Hepatic stellate cell (primary cell): ENCODE measurements at places on chromosomes 1 and 21.
A peak's percentile ranks its signal among the peaks of the same experiment; 100 is the strongest.

- no peak for DNase-seq
These were observed 807.3 kb upstream of the RGS18 start for GRCh38 chr1:191350938-191351337.

GRCh38 chr1:53417074-53417511 is 42.1 kb upstream of the DMRTB1 start:
- no peak for DNase-seq

GRCh38 chr21:37658817-37659458 is 257.3 kb downstream of the KCNJ6 start:
- DNase-seq = peak; percentile 90

DNA sequence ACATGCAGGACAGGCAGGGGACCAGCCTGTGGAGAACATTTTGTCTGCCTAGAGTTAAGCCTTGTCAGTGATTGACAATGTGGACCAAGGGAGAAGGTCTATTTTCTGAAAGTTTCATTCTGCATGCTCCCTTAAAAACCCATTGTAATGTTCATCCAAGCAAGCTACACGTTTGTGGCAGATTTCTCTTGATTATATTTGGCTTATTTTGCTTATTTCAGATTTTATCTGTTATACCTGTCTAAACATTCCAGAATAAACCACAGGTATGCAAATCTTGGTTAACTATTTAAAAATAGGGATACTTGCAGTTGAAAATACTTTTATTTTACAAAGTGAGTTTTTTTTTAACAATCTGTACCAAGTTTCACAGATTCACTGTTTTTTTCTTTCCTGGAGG is 78.2 kb upstream of the F3 start:
- no peak for DNase-seq

DNA sequence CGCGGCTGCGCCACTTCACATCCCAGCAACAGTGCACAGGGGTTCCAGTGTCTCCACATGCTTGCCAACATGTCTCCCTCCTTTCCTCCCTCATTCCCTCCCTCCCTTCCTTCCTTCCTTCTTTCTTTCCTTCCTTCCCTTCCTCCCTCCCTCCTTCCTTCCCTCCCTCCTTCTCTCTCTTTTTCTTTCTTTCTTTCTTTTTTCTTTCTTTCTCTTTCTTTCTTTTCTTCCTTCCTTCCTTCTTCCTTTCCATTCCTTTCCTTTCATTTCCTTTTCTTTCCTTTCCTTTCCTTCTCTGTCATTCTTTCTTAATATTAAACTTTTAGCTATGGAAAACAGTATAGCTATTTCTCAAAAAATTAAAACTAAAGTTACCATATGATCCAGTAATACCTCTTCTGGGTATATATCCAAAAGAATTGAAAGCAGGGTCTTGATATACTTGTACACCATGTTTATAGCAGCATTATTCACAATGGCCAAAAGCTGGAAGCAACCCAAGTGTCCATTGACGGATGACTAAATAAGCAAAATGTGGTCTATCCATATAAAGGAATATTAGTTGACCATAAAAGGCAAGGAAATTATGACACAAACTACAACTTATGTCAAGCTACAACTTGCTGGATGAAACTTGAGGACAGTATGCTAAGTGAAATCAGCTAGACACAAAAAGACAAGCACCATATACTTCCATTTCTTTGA is 55.0 kb upstream of the TLR5 start:
- DNase-seq = no peak

- DNase-seq = no peak
These were observed 108.7 kb downstream of the DISP1 start for GRCh38 chr1:222923506-222923905.

- no peak for DNase-seq
These were observed 110.3 kb downstream of the PTPN14 start for GRCh38 chr1:214441119-214441518.

DNA sequence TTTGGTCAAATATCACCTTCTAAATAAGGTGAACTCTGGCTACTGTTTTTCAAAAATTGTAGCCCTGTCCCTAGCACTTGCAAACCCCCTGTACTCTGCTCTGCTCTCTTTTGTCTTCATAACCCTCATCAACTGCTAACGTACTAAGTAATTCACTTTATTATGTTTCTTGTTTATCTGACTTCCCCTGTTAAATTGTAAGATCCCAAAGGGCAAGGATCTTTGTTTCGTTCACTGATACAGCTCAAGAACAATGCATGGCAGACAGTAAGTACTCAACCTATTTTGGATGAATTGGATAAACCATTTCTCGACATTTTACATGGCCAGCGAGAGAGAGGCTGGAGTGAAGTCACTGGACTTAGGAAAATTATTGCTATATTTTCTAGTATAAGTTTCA is 46.9 kb downstream of the ATP5PF start:
- DNase-seq = no peak

DNA sequence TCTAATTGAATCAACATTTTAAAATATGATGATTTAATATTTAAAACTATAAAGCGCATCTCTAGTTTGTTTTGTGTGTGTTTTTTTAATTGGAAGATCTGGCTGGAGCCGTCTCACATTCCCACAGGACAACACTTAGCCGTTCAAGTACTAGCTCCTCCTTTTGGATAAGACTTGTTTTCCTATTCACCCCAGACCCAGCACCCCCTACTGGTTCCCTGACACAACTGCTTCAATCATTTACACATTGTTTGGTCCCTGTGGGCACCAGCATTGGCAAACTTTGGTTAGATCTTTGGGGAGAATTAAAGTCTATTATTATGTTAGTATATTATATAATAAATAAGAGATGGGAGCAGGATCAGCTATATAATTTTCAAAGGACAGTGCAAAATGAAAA is 34.5 kb downstream of the TYW3 start:
- no peak for DNase-seq

GRCh38 chr1:163205513-163205912 is 2.8 kb upstream of the RGS5 start:
- no peak for DNase-seq

- no peak for DNase-seq
These were observed 513.7 kb upstream of the PLXNA2 start for GRCh38 chr1:208757846-208758245.

DNA sequence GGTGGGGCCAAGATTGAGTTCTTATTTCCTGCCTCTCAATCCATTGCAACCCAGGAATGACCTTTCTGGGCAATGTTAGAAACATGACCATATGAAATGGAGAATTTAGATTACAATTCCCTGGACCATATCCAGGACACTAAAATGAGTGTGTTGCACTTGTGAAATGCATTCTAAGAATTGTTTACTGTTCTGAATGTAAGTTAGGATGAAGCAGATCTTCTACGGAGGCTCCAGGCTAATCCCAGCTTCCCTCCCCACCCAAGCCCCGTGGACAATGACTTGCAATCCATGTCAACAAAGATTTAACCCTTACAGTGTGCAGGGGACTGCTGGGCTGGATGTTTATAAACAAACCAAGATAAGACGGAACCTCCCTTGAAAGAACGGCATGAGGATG is 31.7 kb upstream of the HAO2 start:
- DNase-seq = no peak

DNA sequence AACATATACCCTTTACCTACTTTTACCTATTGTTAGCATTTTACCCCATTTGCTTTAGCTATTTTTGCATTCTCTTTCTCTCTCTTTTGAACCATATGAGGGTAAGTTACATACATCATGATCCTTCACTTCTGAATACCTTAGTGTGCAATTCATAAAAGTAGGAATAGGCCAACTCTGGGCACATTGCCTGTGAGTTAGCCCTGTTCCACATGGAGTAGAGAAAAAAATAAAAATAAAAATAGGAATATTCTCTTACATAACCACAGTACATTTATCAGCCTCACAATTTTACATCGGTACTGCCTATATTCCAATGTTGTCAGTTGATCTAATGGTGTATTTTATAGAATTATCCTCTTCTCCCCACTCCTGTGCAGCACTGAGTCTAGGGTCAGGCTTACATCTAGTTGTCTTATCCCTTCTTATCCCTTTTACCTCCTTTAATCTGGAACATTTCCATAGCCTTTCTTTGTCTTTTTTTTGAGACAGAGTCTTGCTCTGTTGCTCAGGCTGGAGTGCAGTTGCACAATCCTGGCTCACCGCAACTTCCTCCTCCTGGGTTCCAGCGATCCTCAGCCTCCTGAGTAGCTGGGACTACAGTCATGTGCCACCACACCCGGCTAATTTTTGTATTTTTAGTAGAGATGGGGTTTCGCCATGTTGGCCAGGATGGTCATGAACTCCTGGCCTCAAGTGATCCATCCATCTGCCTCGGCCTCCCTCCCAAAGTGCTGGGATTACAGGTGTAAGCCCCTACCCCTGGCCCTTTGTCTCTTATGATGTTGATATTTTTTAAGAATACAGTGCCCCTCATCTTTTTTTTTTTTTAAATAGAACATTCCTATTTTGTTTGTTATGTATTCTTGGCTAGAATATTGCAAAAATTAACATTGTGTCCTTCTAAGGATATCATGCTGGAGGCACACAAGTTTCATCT is 11.1 kb upstream of the SLC30A1 start:
- no peak for DNase-seq

GRCh38 chr1:119251751-119252150 is 111.3 kb upstream of the WARS2 start:
- no peak for DNase-seq

GRCh38 chr1:9649769-9650168 is 1.8 kb upstream of the PIK3CD start:
- no peak for DNase-seq

DNA sequence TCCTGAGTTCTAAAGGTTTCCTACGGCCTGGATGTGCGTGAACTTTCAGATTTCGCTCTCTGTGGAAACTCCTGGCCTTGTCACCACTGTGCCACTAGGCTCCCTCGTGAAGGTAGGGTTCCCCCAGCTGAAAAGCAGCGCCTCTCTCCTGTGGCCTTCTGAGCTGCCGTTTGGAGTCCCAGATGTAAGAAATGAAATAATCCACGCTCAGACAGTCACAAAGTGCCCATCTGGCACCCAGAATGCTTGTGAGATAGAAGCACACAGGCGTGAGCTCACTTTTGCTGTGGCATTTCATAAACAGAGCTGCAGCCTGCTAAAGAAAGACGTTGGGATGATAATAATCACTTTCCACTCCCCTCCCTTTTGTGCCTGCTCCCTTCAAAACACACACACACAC is 65.8 kb downstream of the LMO4 start:
- DNase-seq = no peak

DNA sequence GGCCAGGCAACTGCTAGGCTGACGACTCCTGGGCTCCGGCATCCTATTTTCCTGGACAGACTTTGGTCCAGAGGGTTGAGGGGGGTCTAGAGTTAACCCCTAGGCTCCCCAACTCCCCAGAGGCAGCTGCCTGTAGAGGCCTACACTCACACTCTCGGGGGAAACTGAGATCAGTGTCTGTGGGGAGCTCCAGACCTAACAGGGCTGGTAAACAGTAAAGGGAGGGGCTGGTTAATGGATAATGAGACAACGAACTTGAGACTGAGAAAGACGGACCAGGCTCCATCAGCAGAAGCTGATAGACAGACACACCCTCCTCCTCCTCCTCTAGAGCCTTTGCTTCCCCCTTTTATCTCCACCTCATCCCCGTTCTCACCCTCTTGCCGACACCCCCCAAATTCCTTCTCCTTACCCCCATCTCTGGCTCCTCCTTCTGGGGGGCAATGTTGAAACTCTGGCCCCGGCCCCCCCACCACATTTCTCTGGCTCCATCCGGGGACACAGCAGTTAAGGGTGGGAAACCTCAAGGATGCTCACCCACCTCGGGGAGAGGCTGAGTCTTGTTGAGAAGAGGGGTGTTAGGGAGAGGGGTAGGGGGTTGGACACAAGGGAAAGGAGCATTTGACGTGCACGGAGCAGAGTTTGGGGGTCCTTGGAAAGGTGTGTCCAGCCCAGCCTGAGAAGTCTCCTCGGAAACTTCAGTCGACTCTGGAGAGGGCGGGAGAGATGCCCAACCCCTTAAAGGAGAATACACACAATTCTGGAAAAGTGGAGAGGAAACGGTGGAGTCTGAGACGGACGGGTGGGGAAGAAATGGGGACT is at the start of gene MTMR11:
TSS of gene MTMR11 (minus strand) at position 710 of the 822 bp plus-strand sequence. CDS start at position 478, 232 bp downstream.
- DNase-seq = peak; percentile 61

GRCh38 chr1:59514061-59514909 is 217.4 kb downstream of the FGGY start:
- no peak for DNase-seq

GRCh38 chr1:63674238-63674864 is 81.1 kb downstream of the PGM1 start:
- DNase-seq = peak; percentile 84

DNA sequence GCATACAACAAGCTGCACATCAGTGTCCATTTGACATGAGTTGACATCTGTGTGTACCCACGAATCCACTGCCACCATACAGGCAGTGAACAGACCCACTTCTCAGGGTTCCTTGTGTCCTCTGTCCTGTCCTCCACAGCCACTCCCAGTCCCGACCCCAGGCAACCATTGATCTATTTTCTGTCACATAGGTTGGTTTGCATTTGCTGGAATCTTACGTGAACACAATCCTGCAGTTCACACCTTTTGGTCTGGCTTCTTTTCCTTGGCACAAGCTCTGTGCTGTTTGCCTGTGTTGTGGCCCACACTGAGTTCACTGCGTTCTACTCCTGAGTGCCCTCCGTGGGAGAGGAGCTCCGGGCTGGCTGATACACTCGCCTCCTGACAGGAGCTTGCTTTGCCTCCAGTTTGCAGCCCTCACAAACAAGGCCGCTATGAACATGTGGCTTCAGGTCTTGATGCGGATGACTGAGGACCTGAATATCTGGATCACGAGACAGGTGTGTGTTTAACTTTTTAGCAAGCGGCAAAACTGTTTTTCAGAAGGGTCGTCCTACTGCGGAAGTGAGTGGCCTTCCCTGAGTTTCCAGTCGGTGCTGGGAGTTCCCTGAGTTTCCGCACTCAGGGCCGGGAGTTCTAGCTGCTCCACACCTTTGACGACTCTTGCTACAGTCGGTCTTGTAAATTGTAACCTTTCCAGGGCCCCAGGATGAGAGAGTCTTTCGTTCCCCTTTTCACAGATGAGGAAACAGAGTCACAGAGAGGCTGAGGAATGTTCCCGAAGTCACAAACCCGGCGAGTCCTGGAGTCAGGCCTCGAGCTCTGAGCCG is 13.0 kb upstream of the COL18A1 start:
- no peak for DNase-seq

DNA sequence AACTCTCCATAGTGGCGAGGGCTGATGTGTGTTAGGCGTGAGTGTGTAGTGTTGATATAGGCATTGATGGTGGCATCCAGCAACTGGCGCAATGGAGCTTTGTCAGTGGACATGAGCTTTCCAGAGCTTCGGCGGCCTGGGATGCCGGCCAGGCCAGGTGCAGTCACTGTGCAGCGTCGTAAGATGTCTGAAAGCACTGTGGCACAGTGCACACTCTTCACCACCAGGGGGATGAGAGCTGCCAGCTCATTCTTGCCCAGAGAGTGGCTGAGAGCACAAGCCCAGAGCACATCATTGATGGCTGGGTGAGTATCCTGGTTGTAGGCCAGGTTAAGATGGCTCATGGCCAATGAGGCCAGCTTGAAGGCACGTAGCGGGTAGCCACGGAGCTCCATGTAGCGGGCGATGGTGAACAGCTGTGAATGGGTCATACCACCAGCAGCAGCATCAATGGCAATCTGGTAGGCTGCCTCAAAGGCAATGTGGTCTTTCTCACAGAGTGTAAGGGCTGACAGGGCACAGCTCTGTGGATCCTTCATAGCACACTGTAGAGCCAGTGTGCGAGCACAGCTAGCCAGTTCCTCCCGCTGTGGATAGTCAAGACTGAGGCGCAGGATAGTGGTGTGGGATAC is 6.7 kb downstream of the UROD start:
- DNase-seq = peak; percentile 55

GRCh38 chr1:89930579-89930978 is 64.3 kb upstream of the ZNF326 start:
- no peak for DNase-seq
